ENCODE measurements at places on chromosomes 2 and 18.

DNA sequence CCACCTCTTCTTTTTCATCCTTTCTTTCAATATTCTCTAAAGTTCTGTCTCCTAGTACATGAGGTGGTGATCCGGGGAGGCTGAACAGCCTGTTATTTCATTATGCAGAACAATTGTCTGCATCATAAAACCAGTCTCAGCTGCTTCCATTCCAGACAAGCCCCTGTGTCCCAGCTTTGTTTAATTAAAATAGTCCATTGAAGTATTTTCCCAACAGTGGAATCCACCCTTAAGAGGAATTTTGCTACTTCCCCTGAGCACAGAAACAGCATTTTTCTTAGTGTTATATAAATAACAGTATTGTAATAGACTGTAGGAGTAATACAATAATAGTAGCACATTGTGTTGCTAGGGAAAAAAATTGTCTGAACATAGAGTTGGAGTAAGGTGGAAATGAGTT, 395.4 kb upstream of the TCF4 start:
- DNase-seq, result no peak

- peak; percentile 48 for DNase-seq
Measured at GRCh38 chr2:232316461-232317330, 61.9 kb upstream of the ALPP start.

DNA sequence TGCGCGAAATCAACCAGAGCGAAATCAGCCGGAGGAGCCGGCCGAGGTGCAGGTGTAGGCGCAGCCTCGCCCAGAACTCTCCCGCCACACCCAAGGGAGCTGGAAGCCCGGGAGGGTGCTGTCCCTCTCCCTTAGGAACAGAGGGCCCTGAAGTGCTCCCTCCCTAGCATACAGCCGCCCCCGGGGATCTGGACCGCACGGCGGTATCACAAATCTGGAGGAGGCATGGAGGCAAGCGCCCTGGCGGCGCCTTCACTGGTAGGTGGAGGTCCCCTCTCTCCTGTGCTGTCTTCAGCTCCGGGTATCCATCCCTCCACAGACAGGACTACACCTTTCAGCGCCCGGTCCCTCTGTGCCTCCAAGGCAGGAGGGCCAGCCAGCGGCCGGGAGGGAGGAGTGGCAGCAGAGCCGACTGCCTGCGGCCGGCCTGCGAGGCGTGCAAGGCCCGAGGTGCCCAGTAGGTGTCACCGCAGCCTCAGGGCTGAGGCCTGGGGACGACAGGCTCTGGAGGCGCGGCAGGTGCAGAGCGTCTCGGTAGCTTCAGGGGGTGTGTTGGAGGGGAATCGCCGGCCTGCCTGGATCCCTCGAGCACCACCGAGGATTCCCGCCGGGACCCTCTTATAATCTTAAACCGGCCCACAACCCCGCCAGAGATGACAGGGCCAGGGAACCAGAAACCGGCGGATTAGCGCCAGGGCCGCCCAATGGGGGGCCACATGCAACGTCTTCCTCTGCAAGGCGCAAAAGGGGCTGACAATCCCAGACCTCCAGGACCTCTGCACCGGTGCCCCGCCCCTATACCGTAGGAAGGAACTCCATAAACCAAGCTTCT, 2.8 kb downstream of the IHH start:
- peak; percentile 85 for DNase-seq

- no peak for DNase-seq
Measured at GRCh38 chr2:82494739-82495138, 1964.3 kb downstream of the SUCLG1 start.

- no peak for DNase-seq
Measured at GRCh38 chr2:14475994-14476393, 156.5 kb upstream of the LRATD1 start.

DNA sequence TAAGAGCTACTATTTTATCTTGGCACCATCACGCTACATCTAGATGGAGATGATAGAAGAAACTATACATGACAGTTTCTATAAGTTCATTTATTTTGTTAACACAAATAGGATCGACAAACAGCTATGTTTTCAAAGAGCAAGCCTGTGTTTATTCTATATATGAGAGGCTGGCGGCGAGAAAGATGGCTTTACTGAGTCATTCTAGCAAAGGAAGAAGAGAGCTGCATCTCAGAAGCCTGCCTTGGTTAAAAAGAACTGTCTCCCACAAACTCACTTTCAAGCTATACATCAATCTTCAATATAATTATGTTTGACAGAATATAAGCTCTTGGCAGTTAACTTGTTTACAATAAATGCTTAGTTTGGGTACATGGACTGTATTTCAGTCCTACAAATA, 13.0 kb downstream of the SATB2 start:
- no peak for DNase-seq

DNA sequence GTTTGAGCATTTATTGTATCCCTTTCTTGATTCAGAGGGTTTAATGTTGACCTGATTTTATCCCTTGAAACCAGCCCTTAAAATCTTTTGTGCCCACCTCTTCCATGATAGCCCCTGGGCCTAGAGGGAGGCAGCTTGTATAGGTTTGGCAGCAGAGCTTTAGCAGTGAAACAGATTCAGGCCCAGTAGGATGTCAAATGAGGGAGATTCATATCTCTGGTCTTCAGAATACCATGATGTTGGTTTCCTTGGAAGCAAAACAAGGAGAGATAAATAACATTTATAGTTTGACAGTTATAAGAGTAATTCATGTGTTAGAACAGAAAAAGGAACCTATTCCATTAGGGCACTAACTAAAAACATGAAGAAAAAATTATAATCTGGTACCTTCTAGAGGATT, 649.2 kb downstream of the METTL4 start:
- DNase-seq, result no peak

GRCh38 chr2:71559828-71560637, 106.7 kb downstream of the DYSF start:
- no peak for DNase-seq

DNA sequence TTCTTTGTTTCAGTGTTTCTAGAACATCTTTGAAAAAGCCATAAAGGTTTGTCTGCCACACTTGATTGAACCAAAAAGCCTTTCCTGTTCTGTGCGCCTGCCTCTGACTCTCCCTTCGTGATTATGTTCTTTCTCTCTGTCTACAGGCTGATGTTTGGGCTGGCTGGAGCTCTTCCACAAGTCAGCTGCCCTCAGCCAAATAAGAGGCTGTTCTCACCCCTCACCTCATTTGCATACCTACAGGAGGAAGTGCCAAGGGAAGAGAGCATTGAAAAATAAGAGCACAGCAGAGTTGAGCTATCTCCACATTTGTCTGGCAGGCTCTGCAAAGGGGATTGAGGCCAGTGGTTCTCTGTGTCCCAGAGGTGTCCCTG, 15.8 kb downstream of the INPP5D start:
- DNase-seq, result no peak

GRCh38 chr2:220241423-220241822, 614.0 kb downstream of the SLC4A3 start:
- no peak for DNase-seq

DNA sequence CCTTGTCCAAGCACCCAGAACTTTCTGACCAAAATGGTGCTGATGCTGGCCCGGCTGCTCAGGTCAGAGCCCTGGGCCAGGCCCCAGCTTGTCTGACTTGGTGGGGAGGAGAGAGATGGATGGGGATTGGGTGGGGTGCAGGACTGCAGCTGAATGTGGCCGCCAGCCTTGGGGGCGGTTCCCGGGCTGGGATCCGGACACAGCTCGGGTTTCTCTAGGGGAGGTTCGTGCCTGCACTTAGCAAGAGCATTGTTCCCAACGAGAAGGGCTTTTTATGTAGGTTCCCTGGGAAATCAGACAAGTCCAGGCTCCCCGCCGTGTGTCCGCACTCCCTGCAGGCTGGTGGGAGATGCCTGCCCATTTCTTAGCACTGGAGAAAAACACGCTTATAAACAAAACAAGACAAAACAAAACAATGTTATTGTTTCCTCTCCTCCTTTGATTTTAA, 50.5 kb upstream of the HS6ST1 start:
- DNase-seq, result no peak

DNA sequence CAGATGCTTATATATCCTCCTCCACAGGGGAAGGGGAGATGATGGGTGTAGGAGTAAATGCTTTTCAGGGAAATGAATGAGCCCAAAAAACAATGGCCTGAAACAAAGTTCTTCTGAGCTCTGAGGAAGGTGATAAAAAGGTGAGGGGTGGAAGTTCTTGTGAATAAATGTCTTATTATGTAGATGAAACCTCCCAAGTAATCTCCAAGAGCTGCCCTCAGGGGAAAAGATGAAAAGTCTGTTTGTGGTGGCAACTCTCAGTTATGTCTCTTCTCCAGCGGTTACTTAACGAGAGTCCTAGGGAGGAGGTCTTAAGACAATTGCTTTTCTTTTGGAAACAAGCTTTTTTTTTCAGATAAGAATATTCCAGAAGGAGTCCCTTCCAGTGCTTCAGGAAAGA, 115.5 kb upstream of the CHAC2 start:
- DNase-seq, result no peak

DNA sequence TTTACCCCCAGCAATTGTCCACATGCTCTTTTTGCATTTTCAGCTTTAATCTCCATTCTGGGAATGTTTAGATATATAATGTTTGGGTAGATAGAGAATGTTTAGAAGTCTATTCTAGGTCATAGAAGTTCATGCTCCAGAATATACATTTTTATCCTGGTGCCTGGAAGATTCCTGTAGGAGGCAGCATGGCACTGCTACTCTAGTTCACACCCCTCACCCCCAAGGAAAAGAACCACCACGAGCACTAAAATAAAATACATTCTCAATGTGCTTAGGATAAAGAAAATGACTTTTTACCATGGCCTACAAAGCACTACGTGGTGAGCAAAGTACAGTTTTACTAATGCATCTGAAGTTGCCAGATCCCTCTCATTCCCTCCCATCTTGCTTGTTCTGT, 53.8 kb downstream of the MYO1B start:
- no peak for DNase-seq

DNA sequence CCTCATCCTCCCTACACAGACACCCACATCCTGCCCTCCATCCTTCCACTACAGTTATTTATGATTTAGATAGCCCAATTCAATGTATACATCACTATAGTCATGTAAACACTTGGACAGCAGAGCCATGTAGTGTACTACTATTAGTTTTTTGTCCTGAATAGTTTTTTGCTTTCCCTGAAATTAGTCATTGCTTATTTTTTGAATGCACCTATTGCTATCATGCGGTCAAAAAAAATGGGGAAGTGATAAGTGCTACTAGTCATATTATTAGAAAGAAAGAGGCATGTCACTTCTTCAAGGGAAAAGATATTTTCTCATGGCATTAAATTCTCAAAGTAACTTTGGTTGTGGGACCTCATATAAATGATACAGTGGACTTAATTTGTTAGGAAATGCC, 6.8 kb upstream of the GREB1 start:
- no peak for DNase-seq

GRCh38 chr2:200443376-200443775, 66.5 kb downstream of the KCTD18 start:
- no peak for DNase-seq

- DNase-seq, result no peak
Measured at GRCh38 chr2:85231952-85232351, 95.8 kb downstream of the TGOLN2 start.

DNA sequence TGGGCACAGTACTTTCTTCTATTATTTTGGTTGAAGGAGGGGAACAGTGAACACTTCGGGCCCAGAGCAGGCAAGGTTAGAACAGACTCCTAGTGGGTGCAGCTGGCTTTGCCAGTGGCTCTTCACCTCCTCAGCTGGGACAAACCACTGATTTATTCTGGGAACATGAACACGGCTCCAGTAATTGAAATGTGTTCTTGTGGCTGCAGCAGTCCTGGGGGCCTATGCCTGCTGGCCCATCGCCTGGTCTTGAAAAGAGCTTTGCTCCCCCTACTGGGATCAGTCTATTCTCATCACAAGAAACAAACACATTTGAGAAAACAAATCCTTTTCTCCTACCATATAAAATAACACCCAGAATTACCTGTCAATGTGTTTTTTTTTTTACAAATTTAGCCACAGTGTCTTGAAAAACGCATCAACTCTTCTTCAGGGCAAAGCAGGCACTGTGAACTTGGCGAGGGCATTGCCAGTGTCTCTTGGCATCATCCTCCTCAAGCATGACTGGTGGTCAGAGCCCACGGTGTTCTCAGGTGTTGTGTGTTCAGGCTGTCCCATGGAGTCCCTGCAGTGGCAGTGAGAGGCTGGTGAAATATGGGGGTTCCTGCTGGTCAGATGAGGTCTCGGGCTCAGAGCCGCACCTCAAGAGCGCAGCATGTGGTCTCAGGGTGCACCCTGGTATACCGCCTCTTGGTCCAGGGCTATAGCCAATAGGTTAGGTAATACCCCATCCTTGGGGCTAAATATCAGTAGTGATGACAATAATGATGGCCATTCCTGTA, 51.3 kb downstream of the RNF144A start:
- DNase-seq, result no peak

DNA sequence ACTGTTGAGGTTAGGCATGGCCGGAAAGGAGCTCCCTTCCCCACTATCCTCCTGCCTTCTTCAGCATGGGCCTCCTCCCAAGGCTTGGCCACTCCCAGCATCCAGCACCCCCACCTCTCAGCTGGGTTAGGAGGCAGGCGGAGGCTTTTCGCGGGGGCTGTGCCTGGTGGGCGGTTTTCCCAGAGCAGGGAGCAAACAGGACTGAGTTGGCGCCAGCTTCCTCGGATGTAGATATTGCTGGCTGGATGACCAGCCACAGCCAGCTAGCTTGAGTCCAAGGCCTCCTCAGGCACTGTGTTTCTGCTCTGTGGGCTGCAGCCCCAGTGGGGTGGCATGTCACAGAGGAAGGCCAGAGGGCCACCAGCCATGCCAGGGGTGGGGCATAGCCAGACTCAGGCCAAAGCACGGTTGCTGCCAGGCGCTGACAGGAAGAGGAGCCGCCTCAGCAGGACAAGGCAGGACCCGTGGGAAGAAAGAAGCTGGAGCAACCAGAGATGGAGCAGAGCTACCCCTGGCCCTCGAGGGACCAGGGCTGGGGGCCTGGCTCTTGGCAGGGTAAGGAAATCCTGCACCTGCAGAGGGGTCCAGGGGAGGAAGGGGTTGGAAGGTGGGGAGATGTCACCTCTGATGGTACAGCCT, at the start of gene TCF23:
TCF23 (plus strand) TSS at position 204 of the 639 bp plus-strand sequence; CDS start at position 334, 130 bp downstream.
- DNase-seq, result no peak

DNA sequence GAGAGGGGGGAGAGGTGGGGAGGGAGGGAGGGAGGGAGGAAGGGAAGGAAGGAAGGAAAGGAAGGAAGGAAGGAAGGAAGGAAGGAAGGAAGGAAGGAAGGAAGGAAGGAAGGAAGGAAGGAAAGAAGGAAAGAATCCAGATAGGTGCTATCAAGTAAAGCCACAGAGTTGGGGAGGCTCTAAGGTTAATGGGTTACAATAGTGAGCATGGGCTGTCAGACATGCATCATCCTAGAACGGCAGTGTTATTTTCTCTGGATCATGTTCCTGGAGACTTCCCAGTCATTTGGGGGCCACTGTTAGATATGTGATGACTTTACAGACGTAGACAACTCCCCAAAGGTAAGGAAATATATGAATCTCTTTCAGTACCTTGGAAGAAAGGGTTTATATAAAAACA, 31.1 kb downstream of the CDK15 start:
- DNase-seq, result no peak

GRCh38 chr18:50429207-50429948, 54.5 kb downstream of the SKA1 start:
- peak; percentile 26 for DNase-seq
